IPS DF 19.7 (cell line): ENCODE measurements at places on chromosomes 2 and 18.

DNA sequence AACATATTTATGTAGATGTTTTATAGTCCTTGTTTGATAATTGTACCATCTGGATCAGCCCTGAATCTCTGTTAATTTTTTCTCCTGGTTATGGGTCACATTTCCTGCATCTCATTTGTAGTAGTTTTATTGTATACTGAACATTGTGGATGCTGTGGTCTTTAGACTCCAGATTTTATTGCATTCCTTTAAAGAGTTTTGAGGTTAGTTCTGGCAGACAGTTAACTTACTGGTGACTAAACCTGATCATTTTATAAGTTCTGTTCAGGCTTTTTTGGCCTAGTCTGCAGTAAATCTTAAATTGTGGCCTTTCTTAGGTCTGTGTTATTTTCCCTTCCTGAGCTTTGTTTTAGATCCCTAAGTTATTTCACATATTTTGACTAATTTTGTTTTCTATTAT is 84.3 kb downstream of the FANCL start:
- no peak for DNase-seq

DNA sequence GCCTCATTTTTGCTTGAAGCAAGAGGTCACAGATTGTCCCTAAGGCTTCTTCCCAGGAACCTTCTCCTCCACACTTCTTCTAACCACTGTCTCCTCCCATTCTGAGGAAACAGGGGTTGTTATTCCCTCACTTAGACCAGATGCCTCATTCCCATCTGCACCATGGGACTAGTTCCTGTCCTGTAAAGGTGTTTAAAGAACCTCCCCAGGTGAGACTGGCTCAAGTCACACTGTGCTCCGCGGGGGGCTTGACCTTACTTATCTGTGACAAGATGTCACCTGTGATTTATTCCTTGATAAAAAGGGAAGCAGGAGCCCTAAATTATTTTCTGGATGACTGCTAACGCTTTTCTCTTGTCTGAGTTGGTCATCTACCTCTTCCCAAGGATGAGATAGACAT is 8.2 kb upstream of the CDH2 start:
- no peak for DNase-seq

GRCh38 chr2:232478571-232479340 is 8.9 kb downstream of the ECEL1 start:
- no peak for DNase-seq

GRCh38 chr2:85712336-85712735 is 18.2 kb downstream of the GNLY start:
- no peak for DNase-seq

GRCh38 chr18:41798879-41799278 is 156.2 kb upstream of the PIK3C3 start:
- DNase-seq: no peak

DNA sequence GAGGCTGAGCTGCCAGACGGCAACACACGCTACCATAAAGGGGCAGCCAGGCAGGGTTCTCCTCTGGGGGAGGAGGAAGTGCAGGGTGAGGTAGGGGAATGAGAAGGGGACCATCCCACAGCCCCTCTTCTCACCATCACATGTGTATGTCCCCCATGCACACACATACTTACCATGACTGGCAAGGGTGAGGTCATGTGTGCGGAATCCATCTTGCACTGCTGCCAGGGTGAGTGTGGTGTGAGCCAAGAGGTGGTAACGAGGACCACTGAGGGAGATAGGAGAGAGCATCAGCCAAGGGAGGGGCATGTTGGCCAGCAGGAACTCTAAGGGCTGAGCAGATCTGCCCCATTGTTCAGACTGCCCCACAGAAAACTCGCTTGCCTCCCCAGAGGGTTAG is 7.1 kb downstream of the WDR54 start:
- DNase-seq: no peak

DNA sequence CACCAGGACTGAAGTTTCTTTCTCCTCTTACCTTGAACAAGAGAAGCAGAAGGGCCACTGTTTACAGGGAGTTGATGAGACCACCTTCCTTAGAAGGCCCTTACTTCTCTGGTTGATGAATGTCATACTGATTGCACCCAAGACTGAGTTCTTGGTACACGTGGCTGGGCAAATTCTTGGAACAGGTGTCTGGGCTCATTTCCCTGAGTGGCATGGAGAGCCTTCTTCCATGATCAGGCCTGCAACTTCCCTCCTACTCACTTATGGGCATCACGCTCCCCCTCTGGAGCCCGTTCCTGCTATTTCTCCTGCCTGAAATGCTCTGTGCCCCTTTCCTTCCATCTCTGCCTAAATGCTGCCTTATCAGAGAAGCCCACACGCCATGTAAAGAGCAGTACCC is 110.3 kb downstream of the PTPRM start:
- no peak for DNase-seq

DNA sequence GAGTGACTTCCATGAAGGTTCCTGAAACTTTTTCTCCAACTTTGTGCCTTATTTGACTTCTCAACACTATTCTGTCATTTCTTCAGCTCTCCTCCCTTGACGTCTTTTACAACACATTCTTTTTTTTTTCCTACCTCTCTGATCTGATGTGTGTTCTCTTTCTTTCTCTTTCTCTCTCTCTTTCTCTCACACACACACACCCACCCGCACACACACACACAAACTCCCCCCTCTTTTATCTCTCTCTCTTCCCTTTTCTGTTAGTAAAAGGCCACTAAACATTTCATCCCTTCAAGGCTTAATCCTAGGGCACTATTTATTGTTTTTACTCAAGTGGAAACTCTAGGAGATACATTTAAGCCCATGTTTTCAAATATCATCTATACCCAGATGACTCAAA is 107.8 kb upstream of the CNTNAP5 start:
- no peak for DNase-seq

DNA sequence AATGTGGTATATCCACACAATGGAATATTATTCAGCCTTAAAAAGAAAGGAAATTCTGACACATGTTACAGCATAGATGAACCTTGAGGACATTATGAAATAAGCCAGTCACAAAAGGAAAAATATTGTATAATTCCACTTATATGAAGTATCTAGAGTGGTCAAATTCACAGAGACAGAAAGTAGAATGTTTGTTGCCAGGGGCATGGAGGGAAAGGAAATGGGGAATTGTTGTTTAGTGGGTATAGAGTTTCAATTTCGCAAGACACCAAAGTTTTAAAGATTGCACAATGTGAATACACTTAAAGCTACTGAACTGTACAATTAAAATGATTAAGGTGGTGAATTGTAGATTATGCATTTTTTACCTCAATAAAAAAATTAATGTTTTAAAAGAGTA is 92.9 kb downstream of the TXNL1 start:
- no peak for DNase-seq

DNA sequence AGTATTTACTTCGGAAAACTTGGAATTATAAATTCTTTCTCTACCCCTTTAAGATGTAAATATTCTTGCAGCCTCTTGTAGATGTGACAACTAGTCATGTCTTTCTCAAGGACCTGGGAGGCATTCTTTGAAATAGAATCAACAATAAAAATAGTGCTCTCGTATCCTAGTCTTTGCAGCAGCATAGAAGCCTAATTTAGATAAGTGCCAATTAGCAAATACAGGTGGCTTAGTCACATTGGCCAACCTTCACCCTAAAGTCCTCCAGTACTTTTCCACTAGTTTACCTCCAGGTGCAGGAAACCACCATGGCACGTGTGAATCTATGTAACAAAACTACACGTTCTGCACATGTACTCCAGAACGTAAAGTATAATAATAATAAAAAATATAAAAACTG is 3.5 kb upstream of the ZSWIM2 start:
- no peak for DNase-seq

DNA sequence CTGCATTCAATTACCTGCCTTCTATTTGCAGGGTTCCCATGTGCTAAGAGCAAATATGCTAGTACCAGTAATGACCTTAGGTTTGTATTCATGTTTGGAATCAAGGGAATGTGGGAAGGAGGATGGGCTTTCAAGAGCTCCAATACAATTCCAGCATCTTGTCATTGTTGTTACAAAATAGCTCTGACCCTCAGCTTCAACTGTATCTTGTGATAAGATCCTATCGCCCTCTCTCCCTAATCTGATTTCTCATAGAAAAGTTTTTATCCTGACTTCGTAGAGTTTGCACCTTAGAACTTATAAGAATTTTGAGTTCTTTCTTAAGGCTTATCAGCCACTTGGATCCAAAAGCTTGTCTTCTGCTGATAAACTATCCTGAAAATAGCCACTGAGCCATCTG is 749.5 kb upstream of the ACVR2A start:
- no peak for DNase-seq

DNA sequence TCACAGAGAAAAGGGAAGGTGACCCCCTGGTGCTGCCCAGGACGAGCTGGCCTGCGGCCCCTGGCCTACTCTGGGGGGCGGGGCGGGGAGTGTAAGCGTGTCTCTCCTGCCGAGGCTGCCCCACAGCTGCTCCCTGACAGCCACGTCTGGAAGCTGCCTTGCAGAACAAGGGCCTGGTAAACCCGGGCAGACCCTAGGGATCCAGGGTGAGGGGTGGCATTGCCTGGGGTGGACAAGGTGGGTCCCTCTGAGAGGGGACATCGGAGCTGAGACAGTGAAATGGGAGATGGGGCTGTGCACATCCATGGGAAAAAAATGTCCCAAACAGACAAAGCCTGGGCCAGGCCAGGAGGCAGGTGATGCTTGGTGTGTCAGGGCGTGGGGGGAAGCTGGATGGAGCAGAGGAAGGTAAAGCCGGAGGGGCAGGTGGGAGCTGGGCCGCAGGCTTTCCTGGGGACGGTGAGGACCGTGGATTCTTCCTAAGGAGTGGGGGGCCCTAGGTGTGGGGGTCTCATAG is 66.0 kb upstream of the HDAC4 start:
- DNase-seq: no peak

DNA sequence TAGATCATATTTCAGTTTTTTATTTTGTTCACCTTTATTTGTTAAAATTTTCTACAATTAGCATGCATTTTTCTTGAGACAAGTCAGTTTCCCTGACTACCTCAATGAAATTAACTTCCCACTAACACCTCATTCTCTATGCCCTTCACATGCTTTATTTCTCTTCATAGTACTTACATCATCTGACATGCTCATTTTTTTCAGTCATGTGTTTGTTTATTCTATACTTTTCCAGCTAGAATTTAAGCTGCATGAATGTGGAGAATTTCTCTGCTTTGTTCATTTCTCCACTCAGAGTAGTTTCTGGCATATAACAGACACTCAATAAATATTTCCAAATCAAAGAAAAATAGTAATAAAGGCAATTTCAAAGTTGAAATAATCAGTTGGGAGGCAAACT is 78.9 kb upstream of the SCN7A start:
- DNase-seq: no peak

- DNase-seq: no peak
Measured at GRCh38 chr2:66509326-66509811, 74.4 kb downstream of the MEIS1 start.

DNA sequence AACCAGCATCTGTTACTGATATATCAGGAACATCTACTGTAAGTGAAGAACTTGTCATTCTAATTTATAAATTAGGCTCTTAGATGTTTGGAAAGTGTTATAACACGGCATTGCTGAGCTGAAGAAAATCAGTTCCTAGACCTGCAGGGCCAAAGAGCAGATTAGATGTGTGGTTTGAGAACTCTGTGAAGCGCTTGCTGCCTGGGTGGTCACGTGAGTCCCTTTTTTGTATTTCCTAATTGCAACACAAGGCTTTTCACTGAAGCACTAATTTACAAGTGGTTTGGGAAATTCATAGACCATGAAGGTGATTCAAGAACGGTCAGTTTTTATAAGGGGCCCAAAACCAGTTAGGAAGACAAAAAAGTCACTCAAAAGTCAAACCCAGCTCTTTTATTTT is 106.9 kb upstream of the SP3 start:
- DNase-seq: no peak

DNA sequence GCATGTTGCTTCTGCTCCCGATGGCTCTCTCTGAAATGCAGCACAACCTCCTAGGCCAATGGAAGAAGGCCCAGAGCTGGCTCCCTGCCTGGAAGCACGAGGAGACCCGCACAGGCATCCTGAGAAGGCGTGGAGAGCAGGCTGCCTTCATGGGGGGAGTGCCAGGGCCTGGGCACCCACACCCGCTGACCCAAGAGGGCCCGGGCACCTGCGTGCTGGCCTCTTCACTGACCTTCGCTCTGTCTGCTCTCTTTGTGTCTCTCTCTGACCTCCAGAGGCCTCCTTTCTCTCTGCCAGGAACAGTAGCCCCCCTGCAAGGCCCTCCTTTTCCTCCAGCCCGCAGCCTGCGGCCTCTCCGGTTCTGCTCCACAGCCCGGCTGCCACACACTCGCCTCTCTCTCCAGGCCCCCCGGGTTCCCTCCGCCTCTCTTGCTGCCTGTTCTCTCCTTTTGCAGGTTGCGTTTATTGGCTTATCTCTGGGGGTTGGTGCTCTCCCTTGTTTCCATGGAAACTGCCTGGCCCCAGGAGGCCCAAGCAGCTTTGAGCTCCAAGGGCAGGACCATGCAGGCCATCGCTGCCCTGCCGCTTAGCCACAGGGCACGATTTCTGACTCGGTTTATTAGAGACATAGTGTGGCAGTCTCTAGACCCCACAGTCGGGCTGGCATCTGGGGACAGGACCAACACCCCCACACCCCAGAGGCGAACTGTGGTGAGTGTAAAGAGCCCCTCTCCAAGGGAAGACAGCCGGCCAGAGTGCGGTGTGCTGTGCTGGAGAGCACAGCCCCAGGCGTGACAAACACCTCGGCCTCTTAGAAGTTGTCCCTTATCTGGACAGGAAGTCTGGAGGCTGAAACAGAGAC is 1.7 kb downstream of the MZT2B start:
- DNase-seq: no peak

DNA sequence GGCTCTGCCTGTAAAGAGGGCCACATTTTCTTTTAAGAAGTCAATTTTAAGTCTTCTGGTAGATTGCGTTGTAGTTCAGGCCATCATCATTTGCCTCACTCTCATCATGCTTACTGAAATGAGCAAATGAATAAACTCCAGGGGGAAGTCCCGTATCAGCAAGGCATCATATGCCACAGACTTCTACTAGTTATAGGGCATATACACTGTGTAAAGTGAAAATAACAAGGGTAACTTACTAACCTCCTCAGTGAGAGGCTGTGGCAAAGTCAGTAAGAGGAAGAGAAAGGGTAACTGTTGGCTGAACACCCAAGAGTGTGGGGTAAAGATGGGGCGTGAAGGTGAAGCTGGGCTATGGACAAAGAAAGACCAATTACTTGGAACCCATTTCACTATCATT is 456.2 kb downstream of the SPAG16 start:
- no peak for DNase-seq

- DNase-seq: no peak
Measured at GRCh38 chr2:165839610-165840009, 45.6 kb upstream of the GALNT3 start.

DNA sequence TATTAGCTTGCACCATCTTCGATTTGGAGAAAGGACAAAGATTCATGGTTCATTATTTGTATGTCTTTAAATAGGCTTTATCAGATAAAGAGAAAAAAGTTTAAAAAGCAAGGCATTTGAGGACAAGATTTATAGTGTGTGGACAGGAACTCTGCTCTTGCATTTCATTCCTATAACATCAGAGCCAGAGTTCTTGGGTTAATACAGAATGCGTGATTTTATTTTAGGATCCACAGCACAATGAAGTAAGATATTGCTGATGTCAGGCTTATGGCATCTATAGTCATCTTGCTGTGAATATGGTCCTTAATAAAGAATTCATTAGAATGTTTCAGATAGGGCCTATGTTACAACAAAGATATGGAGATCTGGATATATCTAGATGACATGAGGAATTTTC is 19.7 kb downstream of the RASGRP3 start:
- DNase-seq: no peak

- no peak for DNase-seq
Measured at GRCh38 chr2:172195836-172196376, 93.2 kb upstream of the DLX2 start.
